ENCODE measurements at places on chromosomes 2 and 18. TPM values are rescaled to one million over a fixed set of nuclear protein-coding genes. Genes with fewer than 3 reads are reported as not detected.

IGFBP5 gene
- 152 TPM for total RNA-seq

SERPINB10 gene
- total RNA-seq, result 0.96 TPM

LIPG gene
- 6.7 TPM for total RNA-seq

- no peak for DNase-seq
These were observed 36.7 kb upstream of the NEB start for GRCh38 chr2:151770995-151771394.

GRCh38 chr2:98301469-98301868, 44.8 kb upstream of the CNGA3 start:
- no peak for DNase-seq

GRCh38 chr18:8040021-8040420, 472.9 kb downstream of the PTPRM start:
- no peak for DNase-seq

GRCh38 chr2:42100683-42101205, 52.9 kb downstream of the PKDCC start:
- DNase-seq, result no peak

GRCh38 chr2:113053666-113054065, 999 bp upstream of the IL36B start:
- DNase-seq, result no peak

All from umbilical cord (tissue), 2 donors.